ENCODE measurements at places on chromosomes 12 and 14.
A peak's percentile ranks its signal among the peaks of the same experiment; 100 is the strongest.

- no peak for DNase-seq
Measured at GRCh38 chr14:98175436-98175835, 1096.6 kb downstream of the BCL11B start.

DNA sequence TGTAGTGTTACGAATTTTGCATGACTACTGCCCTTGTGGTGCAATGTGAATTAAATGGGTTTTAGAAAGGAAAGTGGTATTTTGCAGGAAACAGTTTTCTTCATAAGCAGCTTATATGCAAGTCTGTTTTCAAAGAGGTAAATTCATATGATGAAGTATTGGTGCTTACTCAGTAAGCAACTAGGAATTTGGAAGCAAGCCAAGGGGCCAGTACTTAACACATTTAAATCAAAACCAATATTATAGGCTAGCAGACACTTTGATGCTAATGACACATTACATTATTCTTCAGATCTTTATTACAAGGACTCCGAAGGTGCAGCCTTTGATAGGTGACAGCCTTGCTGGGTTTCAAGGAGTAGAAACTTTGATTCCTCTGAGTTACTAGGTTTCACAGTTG lies 23.1 kb downstream of the MGAT4C start:
- no peak for DNase-seq

DNA sequence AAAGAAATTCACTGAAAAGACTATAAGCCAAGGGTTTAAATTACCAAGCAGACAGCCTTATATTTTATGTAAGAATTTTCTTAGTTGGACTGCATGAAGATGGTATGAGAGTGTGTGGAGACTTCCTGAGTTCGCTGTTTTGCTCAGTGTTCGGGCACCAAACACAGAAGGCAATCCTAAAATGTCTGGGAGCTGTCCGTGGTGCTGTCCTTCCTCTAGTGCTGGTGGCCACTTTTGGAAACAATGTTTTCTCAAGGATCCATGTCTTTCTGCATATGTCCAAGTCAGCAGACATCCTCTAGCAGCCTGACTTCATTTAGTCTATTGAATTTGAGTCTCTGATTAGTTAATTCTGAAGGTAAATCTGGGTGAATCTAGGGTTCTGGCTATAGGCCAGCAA lies 135.8 kb downstream of the SLC8A3 start:
- DNase-seq = no peak

GRCh38 chr14:32968972-32969544 lies 30.4 kb downstream of the NPAS3 start:
- DNase-seq = no peak

GRCh38 chr14:81716953-81717352 lies 183.3 kb upstream of the SEL1L start:
- no peak for DNase-seq

GRCh38 chr12:30985814-30986452 lies 59.4 kb downstream of the TSPAN11 start:
- DNase-seq = no peak

DNA sequence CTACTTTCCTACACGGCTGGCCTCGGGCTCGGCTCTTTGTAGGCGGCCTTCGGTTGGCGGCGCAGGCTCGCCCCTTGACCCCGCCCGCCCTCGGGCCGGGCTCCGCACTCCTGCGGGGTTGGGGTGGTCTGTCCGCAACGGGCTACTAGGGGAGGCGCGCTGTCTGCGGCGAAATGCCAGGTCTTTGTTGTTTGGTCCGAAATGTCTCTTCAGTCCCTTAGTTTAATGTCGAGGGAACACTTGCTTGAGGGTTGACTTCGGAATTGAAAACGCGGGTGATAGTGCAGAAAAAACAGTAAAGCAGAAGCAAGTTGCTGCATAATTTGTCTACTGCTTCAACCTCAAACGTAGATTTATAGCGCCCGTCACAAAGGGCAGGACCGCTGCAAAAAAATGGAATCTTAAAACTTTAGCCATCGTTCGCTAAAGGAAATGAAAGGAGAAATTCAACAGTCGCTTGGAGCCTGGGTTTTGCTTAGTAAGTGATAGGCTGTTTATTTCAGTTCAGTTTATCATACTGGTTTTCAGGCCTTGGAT lies 390 bp downstream of the JKAMP start:
- DNase-seq = no peak

GRCh38 chr12:112196196-112196875 lies 71.0 kb downstream of the TRAFD1 start:
- DNase-seq = no peak

GRCh38 chr12:51814311-51815088 lies 34.0 kb downstream of the FIGNL2 start:
- DNase-seq = peak; percentile 40

DNA sequence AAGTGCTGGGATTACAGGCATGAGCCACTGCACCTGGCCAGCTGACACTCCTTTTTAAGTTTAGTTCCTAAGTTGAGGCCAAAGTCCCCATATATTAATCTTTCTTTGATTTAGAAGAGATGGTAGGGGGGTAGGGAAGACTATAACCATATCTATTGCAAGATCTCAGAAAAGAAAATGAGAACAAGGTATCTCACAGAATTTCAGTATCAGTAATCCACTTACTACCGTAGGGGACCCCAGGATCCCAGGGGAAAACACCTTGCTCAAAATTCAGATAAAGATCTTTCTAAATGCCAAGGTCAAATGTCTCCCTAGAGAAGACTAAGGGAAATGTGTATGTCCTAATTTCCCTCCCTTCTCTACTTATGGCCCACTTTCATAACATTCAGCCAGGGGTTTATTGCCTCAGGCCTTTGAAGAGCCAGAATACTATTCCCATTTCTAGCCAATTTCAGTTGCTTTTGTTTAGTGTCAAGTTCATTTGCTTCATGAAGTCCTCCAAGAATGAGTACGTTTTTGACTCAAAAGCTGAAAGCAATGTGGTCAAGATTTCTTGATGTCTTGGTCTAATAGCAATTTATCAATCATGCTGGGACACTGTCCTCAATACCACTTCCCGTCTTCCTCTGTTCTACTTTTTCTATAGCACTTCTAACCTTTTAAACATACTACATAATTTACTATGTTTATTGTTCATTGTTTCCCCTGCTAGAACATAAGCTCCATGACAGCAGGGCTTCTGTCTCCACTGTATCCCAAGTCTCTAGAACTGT lies 86.3 kb downstream of the DCAF5 start:
- no peak for DNase-seq

DNA sequence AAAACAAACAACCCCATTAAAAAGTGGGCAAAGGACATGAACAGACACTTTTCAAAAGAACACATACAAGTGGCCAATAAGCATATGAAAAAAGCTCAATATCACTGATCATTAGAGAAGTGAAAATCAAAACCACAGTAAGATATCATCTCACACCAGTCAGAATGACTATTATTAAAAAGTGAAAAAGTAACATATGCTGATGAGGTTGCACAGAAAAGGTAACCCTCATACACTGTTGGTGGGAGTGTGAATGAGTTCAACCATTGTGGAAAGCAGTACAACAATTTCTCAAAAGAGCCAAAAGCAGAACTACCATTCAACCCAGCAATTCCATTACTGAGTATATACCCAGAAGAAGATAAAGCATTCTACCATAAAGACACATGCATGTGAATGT lies 18.2 kb downstream of the PDE6H start:
- no peak for DNase-seq

GRCh38 chr12:112105891-112106290 lies 2.7 kb downstream of the NAA25 start:
- no peak for DNase-seq

- no peak for DNase-seq
Measured at GRCh38 chr14:54698501-54698900, 131.6 kb downstream of the SAMD4A start.

DNA sequence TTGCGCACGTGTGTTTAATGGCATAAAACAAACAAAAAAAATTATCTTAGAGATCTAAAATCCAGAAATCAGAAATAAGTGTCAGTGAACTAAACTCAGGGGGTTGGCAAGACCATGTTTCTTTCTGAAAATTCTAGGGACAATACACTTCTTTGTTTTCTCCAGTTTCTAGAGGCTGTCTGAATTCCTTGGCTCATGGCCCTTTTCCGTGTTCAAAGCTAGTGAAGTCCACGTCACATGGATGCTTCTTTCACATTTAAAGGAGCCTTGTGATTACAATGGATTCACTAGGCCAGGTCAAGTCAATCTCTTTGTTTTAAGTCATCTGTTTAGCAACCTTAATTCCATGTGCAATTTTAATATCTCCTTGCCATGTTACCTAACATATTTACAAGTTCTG lies 22.4 kb downstream of the SLCO1B3 start:
- no peak for DNase-seq

- no peak for DNase-seq
Measured at GRCh38 chr14:34104489-34105397, 153.9 kb upstream of the EGLN3 start.

GRCh38 chr12:93163260-93164036 lies 214.3 kb upstream of the NUDT4 start:
- DNase-seq = no peak

- peak; percentile 13 for DNase-seq
Measured at GRCh38 chr12:121005346-121005815, 10.9 kb downstream of the C12orf43 start.

- DNase-seq = no peak
Measured at GRCh38 chr12:106386813-106387535, 29.4 kb downstream of the POLR3B start.

GRCh38 chr12:114780746-114781399 lies 96.9 kb upstream of the TBX3 start:
- no peak for DNase-seq

GRCh38 chr12:120453977-120454376 lies 7.7 kb downstream of the GATC start:
- no peak for DNase-seq

GRCh38 chr12:15268309-15268708 lies 47.1 kb upstream of the RERG start:
- DNase-seq = no peak

- no peak for DNase-seq
Measured at GRCh38 chr14:57760896-57761295, 105.0 kb downstream of the SLC35F4 start.

- DNase-seq = no peak
Measured at GRCh38 chr12:121423253-121423652, 23.3 kb downstream of the RNF34 start.

- no peak for DNase-seq
Measured at GRCh38 chr14:92960706-92961566, 38.0 kb downstream of the CHGA start.

- DNase-seq = no peak
Measured at GRCh38 chr12:20520532-20520931, 152.2 kb downstream of the PDE3A start.

DNA sequence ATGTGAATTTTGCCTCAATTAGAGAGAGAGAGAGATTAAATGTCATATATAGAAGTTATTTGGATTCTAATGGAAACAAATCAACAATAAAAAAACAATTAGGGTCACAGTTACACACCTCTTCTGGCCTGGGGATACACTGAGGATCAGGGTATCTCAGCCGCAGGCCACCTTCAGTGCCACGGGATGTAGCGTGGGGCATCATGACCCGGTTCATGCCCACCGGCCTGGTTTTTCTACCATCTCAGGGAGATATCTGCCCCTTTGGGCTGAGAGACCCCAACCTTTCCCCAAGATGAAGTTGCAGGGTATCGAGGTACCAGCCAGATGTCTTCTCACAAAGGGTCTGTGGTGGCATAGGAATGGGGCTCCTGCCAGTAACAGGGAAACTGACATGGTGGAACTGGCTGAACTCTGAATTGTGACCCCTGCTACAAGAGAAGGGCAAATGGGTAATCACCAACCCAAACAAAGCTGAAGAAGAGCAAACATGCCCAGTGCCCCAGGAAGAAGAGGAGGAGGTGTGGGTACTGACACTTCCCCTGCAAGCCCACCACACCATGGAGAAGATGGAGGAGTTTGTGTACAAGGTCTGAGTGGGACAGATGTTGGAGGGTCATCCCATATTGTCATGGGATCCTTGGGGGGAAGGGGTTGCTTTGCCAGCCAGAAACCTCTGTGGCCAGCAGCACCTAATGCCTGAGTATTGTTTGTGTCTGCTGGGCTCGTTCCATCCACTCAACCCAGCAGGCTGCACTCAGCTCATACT lies 19.5 kb downstream of the SERPINA3 start:
- no peak for DNase-seq

GRCh38 chr14:92783813-92784431 lies 10.2 kb upstream of the GOLGA5 start:
- DNase-seq = no peak

GRCh38 chr12:43396671-43397070 lies 155.3 kb downstream of the ADAMTS20 start:
- no peak for DNase-seq

GRCh38 chr12:49696723-49697122 lies 10.5 kb downstream of the FMNL3 start:
- no peak for DNase-seq
